ENCODE measurements at places on chromosomes 6 and 20. TPM values are rescaled to one million over a fixed set of nuclear protein-coding genes. Genes with fewer than 3 reads are reported as not detected.

Gene NT5E
- polyA plus RNA-seq: 443 TPM

Gene SRC
- 23.8 TPM for polyA plus RNA-seq

Gene NHLRC1
- 0.29 TPM for polyA plus RNA-seq

Gene KCTD20
- 36.1 TPM for polyA plus RNA-seq

Gene ULBP2
- 5.0 TPM for polyA plus RNA-seq

Gene NMBR
- polyA plus RNA-seq: not detected

Gene MRAP2
- polyA plus RNA-seq: 0.44 TPM
